ENCODE measurements at places on chromosomes 1 and 21. TPM values are rescaled to one million over a fixed set of nuclear protein-coding genes. Genes with fewer than 3 reads are reported as not detected.

CACNA1S gene
- 0.41 TPM for polyA plus RNA-seq

GRCh38 chr1:220119043-220119512 is 25.1 kb downstream of the IARS2 start:
- DNase-seq = no peak

CLDN19 gene
- polyA plus RNA-seq = 96.7 TPM

DNA sequence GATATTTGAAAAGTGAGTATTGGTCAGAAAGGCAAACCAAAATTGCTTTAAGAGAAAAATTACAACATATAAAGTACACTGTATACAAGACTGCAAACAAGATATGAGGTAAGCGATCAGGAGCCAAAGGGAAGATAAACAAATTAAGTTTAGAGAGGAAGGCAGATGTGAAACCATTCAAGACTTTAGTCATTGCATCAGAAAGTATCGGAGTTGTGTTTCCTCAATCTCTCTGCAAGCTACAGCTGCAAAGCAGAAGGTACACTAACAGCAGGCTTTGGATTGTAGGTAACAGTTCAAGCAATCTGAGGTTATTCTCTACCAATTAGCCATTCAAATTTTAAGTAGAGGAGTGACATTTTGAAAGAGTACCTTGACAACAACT is 21.3 kb upstream of the TLCD4 start:
- DNase-seq = no peak

ENTREP3 gene
- polyA plus RNA-seq = 29.8 TPM

DNA sequence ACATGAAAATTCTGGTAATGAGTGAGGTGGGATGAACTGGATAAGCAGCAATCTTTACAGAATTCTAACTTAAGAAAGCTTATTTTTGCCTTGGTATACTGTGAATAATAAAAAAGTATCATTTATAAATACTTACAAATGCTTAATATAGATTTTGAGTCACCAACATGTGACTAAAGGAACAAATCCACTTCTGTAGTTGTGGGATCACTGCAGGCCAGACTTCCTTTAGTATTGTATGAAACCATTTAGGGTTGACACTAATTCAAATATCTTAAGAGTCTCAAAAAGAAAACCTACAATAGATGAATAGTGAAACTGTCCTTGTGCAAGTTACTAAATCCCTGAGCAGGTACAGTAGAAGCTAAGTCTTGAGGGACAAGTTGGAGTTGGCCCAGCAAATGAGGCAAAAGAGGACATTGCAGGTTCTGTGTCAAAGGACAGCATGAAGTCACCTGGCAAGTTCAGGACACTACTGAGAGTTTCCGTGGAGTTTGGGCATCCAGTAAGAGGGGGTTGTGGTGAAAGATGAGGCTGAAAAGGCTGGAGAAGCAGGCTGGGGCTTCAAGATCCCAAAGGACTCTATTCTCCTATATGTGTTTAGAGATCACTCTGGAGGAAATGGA is 5.9 kb upstream of the THEM4 start:
- DNase-seq = no peak

AKT3 gene
- polyA plus RNA-seq = 23.8 TPM

- DNase-seq = no peak
Measured at GRCh38 chr1:54046671-54047383, 6.2 kb downstream of the TMEM59 start.

GJB5 gene
- 0.51 TPM for polyA plus RNA-seq

DNA sequence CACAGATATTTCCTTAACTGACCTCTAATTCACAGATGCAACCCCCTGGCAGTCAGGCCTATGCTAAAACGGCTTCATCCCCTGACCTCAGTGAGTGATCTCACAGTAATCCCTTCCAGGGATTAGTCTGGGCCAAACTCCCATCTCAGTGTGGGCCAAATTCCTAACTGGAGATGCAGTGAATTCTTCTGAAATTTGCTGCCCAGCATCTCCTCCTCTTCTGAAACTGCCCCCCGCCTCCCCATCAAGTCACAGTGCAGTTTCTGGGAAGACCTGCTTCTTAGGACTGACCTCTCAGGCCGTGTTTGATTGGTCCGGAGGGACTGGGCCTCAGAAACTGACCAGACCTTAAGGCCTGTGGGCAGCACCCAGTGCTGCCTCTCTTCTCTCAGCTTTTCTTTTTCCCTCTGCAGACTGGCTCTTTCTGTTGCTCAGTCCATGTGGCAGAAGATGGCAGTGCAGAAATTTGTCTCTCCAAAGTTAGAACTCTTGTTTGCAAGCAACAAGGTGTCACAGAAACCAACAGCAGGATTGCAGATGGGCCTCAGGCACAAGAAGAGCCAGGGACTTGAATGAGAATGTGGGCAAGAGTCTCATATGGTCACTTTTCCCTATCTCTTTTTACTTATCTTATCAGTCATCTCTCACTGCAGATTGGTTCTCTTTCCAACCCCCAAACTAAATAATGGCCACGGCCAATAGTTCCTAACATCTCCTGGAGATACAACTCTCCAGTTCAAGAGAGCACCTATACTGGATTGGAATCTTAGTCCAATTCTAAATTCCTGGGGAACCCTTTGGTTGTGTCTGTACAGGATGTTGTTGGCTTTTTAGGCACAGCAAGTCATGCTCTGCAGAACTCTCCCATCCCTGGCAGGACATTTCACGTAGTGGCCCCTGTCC is 95.5 kb upstream of the RALGPS2 start:
- no peak for DNase-seq

DNA sequence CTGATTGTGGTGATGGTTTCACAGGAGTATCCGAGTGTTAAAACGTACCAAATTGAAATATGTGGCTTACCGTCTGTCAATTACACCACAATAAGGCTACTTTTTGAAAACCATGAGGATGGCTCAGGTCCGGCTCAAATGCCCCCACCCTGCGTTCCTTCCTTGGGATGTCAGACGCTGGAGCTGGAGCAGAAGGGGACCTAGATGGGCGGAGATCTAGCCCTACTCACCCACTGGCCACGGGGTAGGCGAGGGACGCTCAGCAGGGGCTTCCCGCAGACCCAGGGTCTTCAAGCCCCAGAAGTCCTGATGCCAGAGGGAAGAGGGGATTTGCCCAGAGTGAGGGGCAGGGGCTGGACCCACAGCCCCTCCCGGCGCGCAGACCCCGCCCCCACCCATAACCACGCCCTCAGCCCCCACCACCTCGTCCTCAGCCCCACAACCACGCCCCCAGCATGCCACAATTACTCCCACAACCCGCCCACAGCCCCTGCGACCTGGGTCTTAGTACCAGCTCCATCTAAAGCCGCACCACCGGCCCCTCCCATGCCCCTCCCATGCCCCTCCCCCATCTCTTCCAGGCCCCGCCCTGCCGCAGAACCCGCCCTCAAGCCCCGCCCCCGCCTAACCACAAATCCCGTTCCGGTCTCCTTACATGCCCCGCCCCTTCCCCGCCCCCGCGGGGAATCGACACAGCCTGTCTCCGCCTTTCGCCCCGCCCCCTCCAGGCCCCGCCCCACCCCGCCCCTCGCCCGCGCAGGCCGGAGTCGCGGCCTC is at the start of gene LRRC3:
Gene LRRC3 (plus strand): TSS at position 764 of the 777 bp plus-strand sequence. CDS start 1,135 bp downstream, outside the sequence.
- no peak for DNase-seq

DNA sequence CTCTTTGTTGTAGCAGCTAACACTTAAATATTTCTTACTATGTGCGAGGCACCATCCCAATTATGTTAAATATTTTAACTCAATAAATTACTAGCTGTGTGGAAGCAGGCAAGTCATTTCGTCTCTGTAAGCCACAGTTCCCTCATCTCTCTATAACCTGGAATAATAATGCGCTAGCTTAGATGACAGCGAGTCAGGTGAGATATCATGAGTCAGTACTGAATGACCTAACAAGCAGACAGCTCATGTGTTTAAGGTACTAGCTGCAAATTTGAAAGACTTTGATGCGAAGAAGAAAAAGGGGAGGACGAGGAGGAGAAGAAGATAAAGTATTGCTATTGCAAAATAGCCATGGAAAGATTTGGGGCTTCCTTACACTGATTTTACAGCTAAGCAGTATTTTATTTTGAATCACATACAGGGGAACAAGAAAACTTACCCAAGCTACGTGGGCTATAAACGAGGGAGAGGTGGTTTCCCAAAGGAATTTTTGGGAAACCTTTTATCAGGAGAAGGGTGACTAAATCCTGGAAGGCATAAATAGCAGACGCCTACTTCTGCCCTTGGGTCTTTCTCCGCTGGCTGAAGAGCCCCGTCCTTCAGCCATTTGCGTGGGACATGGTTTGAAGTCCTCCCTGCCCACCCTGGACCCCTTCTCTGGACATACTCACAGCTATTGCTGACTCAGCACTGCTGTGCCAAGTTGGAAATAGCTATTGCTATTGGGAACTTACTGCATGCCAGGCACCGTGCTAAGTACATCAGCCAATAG is 8.9 kb downstream of the CITED4 start:
- no peak for DNase-seq

- no peak for DNase-seq
Measured at GRCh38 chr1:50985094-50985493, 15.0 kb downstream of the CDKN2C start.

IPP gene
- 31.3 TPM for polyA plus RNA-seq

GRCh38 chr21:32786826-32787225 is 15.3 kb upstream of the PAXBP1 start:
- no peak for DNase-seq

DNA sequence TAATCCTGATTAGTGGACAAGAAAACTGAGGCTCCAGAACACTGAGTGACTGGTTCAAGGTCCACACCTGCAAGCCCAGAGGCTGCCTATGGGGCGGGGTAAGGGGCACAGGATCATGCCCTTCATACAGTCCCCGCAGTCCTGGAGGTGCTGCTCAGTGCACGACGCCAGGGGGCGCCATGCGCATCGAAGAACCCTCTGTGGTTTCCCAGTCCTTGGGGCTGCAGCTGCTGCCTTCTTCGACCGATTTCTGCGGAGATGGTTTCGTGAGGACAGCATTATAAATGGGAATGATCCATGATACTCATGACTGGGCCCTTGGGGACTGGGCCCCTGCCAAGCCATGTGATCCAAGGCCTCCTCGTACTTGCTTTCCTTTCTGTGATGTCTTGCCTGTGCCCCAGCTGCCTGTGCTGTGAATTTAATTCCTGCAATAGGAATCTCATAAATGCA is 37.1 kb upstream of the ARHGEF10L start:
- no peak for DNase-seq

GRCh38 chr1:181061891-181062835 is 26.3 kb upstream of the IER5 start:
- DNase-seq = no peak
